Mucosa of descending colon (tissue), 3 donors: ENCODE measurements at places on chromosomes 11 and 22. TPM values are rescaled to one million over a fixed set of nuclear protein-coding genes. Genes with fewer than 3 reads are reported as not detected.

DNA sequence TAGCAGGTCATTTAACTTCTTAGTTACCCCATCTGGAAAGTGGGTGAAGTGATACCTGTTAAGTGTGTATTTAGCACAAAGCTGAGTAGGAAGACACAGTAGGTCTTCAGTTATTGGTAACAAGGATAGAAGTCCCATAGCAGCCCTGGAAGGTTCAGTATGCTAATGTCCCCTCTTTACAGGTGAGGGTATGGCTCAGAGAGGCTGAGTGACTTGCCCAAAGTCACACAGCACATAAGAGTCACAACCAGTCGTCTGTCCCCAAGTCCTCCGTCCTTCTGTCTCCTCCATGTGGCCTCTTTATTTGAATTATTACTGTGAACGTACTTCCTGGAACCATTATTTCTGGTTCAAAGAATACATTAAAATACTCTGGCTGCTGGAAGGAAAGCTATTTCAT is 10.5 kb downstream of the ASPHD2 start:
- DNase-seq, result no peak

DNA sequence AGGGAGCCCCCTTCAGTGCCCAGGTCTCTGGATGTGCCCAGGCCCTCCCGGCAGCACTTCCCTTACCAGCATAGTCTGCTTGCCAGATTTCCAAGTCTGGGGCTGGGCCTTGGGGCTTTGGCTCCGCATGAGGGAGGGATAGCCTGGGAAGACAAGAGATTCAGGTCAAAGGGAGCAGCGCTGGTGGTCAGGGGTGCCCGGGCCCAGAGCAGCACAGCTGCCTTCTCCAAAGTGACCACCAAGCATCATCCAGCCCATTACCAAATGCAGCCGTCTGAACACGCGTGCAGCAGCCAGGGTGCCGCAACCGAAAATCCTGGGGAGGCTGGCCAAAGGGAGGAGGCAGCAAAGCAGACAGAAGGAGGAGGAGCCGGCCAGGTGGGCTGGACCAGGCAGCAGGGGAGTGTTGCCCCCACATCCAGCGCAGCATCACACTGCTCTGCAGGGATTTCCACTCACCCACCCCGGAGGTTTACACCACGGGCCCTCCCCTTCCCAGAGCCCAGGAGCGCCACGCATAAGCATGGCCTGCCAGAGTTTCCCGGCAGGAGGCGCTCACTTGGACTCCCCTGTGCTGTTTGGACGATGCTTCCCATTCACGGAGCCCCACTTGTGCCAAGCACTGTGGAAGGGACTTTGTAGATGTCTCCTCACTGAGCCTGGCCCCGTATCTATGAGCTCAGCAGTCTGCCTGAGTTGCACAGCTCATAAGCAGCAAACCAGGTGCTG is 22.5 kb downstream of the TRIM29 start:
- no peak for DNase-seq

GRCh38 chr11:8248786-8249185 is 14.9 kb downstream of the LMO1 start:
- DNase-seq, result no peak

DNA sequence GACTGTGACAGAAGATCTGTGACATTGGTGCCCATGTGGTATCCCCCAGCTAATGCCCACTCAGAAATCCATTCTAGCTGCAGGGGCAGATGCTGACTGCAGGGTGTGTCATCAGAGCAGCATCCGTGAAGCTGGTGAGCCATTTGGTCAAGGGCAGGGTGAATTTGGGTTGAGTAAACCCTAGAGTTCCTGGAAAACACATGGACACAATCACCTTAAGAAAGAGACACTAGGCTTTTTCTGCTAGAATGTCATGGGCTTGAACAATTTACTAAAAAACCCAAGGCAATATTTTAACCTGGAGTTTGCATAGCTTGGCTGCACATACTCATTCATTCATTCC is 100.0 kb downstream of the ADAMTS15 start:
- no peak for DNase-seq

DNA sequence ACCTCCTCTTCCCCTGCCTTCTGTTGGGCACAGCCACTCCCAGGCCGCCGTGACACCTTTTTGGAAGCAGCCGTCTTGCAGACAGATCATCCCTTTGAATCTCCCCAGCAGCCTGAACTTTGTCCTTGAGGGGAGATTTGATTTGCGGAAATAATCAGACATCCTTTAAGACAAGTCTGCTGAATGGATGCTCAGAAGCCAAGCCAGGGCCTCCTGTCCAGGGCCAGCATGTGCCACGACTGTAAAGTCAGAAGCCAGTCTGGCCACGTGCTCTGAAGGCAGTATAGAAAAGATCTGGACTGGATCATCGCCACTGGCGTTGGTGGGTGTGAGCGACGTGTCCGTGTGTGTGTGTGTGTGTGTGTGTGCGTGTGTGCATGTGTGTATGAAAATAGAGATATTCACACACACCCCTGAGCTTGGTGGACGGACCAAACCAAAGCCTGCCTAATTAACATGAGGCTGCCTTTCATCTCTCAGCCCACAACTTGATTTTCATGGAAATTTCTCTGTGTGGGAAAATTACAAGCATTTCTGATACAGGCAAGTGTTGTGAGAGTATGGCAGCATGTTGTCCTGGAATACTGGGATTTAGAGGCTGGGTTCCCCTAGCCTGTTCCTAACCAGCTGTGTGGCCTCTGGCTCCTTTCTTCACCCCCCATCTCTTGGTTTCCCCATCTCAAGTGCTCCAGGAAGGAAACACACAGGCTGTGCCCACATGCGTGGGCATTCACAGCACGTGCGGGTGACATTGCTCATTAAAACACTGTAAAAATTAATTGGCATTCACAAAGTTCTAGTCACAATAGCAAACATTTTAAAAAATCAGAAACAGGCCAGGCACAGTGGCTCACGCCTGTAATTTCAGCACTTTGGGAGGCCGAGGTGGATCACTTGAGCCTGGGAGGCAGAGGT is 61.8 kb upstream of the WNT7B start:
- no peak for DNase-seq

- DNase-seq, result peak; percentile 40
These were observed 29.7 kb upstream of the ANO1 start for GRCh38 chr11:70048279-70049024.

Gene RAB38
- total RNA-seq, result 4.1 TPM
